ENCODE measurements at places on chromosomes 13 and 19.

- DNase-seq, result no peak
Measured at GRCh38 chr13:38647312-38647711, 39.6 kb upstream of the FREM2 start.

GRCh38 chr19:51333836-51334460 lies 8.0 kb downstream of the VSIG10L start:
- no peak for DNase-seq

GRCh38 chr13:74770361-74770760 lies 636.2 kb upstream of the KLF12 start:
- no peak for DNase-seq

DNA sequence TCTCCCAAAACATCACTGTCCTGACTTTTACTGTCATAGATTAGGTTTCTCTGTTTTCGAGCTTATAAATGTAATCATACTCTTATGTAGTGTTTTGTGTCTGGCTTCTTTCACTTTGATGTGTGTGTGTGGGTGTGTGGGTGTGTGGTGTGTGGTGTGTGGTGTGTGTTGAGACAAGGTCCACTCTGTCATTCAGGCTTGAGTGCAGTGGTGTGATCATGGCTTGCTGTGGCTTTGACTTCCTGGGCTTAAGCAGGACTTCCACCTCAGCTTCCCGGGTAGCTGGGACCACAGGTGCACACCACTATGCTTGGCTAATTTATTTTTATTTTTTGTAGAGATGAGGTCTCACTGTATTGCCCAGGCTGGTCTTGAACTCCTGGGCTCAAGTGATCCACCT lies 59.6 kb downstream of the PDS5B start:
- DNase-seq, result no peak

DNA sequence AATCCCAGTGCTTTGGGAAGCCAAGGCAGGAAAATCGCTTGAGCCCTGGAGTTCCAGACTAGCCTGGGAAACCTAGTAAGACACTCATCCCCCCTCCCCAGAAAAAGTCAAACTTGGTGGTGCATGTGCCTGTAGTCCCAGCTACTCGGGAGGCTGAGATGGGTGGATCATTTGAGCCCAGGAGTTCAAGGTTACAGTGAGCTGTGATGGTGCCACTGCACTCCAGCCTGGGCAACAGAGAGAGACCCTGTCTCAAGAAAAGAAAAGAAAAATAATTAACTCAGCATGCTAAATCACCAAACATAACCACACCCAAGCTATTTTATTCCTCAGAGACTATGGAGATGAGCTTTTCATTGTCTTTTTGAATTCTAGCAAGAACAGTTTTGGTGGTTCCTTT lies 56.2 kb upstream of the SCEL start:
- no peak for DNase-seq

DNA sequence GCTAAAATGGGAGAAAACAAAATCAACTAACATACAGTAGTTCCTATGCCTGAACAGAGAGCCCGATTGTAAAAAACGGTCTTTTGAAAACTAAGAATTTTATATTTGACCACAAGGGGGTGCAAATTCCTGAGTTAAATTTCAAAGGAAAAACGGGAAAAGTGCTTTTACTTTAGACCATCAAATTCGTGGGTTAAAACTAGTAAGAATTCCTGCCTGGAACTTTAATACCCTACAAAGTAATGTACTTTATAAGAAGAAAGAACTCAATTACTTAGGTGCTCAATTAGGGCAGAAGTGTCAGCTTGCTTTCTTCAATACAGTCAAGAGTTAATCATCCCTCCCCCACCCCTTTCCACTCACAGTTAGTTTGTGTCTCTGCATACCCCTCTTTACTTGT lies 69.8 kb downstream of the KCNRG start:
- no peak for DNase-seq
